ENCODE measurements at places on chromosomes 3 and 15.

GRCh38 chr15:48866141-48866563 is 11.8 kb upstream of the EID1 start:
- no peak for DNase-seq

DNA sequence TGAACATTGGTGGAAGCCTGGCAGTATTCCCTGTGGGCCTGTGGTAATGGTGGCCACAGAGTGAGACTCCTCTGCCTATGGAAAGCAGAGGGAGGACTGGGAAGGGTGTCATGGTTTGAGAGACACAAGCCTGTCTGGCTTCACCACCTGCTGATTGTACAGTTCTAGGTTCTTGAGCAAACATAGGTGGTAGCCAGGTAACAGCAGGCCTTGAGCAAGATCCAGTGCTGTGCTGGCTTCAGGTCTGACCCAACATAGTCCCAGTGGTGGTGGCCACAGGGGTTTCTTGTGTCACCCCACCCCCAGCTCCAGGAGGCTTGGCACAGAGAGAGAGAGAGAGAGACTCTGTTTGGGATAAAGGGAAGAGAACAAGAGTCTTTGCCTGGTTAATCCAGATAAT is 22.7 kb upstream of the KPNA4 start:
- DNase-seq: no peak

GRCh38 chr3:3552761-3553160 is 246.5 kb upstream of the LRRN1 start:
- no peak for DNase-seq

DNA sequence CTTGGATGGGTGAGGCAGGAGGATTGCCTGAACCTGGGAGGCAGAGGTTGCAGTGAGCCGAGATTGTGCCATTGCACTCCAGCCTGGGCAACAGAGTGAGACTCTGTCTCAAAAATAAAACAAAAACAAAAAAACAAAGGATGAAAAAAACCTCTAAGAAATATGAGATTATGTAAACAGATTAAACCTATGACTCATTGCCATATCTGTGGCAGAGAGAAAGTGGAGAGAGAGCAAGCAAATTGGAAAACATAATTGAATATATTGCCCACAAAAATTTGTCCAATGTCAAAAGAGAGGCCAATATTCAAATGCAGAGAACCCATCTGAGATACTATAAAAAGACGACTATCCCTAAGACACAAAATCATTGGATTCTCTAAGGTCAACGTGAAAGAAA is 1106.0 kb downstream of the OTOL1 start:
- DNase-seq: no peak

DNA sequence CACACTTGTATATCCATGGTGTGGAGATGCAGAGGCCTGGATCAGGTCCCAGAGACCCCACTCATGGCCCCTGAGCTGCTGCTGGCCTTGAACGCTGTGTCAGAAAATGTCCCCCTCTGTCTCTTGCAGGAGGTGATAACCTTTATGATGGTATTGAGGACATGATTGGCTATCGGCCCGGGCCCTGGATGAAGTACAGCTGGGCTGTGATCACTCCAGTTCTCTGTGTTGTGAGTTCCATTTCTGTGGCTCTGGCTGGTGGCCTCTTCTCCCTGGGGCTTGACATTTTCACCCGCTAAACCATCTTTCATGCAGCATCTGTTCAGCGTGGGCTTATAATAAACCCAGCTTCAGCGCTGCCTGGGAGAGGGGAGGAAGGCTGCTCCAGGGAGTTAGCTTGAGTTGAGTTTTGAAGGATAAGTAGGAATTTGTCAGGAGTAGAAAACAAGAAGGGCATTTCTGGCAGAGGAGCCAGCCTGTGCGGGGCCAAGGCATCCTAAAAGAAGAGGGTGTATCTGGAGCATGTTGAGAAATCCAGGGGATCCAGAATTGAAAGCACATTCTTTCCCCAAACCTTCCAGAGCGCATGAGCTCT is 61.1 kb downstream of the GRIP2 start:
- DNase-seq: no peak
